ENCODE measurements at places on chromosomes 1 and 21.

GRCh38 chr1:102858695-102859094 is 249.6 kb downstream of the COL11A1 start:
- no peak for DNase-seq

GRCh38 chr1:180269645-180270529 is 39.8 kb downstream of the LHX4 start:
- DNase-seq: peak; percentile 31

- no peak for DNase-seq
Observed at GRCh38 chr1:2525572-2525919, 850 bp downstream of the PANK4 start.

GRCh38 chr1:60746278-60746791 is 336.0 kb upstream of the NFIA start:
- peak; percentile 83 for DNase-seq

DNA sequence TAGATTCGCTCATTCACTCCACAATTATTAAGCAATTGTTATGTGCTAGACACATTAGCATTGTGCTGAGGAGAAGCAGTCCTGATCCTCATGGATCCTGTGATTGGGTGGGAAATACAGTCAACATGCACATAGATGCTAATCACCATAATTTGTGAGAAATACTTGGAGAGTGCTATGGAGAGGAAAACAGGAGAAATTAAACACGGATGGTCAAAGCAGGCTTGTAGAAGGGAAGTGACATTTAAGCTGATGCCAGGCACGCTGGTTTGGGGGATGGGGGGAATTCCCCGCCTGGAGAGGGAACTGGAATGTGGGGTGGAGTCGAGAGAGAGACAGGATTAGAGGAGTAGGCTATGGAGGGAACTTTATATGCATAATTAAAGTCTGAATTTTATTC is 52.2 kb upstream of the L1TD1 start:
- no peak for DNase-seq

DNA sequence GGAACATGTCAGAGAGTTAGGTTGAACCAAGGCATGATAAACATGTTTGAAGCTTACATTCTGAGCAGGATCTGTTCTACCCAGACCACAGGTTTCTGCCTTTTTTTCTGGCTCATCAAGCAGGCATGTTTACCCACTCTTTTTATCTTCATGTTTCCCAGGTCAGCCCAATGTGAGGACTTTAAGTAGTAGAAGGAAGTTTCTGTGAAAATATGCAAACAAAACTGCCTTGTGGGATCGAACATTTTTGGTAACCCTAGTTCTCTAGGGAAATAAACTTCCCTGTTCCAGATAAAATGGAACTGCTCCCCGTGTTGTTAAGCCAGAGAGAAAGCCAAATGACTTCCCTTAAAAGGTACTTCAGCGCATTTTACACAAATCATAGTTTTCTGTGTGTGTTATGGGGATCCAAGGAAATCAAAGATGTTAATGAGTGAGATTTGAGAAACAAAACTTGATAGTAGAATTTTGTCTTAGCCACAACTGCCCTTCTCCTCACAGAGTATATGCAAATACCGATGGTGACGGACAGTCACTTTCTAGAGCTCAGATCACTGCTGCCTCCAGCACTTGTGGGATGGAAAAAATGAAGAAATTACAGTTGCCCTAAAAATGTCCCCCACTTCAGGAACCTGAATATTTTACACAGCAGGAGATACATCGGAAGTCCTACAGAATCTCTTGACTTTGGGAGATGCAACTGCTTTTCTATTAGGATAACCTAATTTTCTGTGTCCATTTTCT is 765 bp upstream of the HIPK1 start:
- no peak for DNase-seq

- no peak for DNase-seq
Observed at GRCh38 chr21:34284666-34285065, 79.1 kb upstream of the KCNE2 start.

DNA sequence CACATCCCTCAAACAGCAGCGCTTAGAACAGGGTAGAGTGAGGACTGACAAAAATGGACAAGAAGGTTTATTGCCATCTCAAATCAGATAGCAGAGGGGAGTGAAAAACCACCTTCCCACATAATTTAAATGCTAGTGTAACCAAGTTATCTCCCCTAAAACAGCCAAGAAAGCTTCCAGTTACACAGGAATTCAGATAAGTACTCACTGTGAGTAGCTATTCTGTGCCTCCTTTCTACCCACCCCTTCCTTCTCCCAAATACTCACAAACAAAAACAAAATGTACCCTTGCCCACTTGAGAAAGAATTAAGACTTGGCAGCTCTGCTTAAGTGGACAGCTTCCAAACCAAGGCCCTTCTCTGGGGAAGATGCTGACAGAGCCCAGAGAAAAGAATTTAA is 9.1 kb downstream of the OTUD7B start:
- DNase-seq: no peak

DNA sequence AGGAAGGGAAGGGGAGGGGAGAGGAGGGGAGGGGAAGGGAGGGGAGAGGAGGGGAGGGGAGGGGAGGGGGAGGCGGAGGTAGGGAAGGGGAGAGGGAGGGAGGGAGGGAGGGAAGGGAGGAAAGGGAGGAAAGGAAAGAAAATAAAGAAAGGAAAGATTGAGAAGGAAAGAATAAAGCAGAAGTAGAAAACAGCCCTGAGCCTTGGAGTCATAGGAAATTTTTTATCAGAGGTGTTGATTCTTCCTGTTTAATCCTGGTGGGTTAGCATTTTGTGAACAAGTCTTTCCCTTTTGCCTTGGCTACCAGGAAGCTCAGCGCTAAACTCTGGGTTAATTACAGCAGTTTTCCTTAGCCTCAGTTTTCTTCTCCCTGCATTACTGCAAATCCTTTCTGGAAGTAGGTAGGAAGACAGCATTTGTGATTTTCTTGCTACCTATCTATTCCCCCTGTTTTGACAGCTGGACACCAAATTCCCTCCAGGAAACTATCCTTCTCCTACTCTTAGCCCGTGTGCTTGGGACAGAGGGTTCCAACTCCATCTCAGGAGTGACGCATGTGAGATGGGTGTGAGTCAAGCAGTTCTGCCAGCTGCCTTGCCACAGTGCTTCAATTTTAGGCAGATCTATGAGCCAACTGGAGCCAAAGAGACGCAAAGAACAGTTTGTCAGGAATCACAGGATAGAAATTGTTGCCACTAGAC is 26.9 kb downstream of the TOMM20 start:
- no peak for DNase-seq

All from SHP77 (cell line).